ENCODE measurements at places on chromosomes 2 and 18.

DNA sequence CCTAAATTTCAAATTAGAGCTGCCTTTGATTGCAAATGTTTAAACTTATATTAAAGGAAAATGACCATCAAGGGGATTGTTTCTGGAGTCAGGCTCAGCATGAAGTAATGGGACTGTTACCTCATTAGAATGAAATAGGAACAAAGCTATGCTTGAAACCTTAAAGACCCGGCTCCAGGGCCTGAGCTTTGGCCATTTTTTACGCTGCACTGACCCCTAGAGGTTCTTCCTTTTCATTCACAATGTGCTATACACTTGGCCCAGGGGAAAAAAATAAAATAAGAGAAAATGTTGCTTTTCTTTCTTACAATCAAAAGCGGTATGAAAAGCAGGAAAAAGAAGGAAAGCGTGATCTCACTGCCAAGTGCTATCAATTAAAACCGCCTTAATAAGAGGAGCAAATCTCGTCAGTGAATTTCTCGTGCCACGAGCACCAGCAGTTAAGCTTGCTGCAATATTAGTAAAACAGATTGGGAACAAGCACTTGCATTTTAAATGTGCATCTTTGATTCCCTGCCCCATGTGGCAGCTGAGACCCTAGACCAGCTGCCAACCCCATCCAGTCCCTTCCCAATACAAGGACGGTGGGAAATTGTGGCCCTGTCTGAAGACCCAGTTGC lies 96.6 kb downstream of the MBD2 start:
- DNase-seq = peak; percentile 23

- no peak for DNase-seq
Observed at GRCh38 chr2:15923597-15923996, 16.8 kb upstream of the MYCN start.

DNA sequence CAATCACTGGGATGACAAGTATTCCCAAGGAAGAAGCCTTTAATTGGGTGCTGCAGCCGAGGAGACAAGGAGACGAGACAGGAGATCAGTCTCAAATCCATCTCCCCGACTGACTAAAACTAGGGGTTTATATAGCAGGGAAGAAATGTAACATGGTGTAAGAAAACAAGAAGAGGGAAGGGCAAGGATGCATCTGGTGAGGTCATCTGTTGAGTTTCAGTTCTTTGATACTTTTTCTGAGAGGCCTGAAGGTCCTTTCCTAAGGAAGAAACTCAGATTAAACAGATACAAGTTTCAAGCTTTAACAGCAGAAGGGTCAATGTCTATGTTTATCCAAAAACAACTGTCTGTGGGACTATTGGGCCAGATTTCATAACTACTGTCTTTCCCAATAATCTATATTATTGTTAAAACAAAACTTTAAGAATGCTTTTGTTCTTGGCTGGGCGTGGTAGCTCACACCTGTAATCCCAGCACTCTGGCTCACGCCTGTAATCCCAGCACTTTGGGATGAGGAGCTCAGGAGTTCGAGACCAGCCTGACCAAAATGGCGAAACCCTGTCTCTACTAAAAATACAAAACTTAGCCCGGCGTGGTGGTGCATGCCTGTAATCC lies 2.5 kb upstream of the PDCL3 start:
- DNase-seq = no peak

GRCh38 chr18:27585602-27586173 lies 400.6 kb upstream of the CHST9 start:
- DNase-seq = no peak

DNA sequence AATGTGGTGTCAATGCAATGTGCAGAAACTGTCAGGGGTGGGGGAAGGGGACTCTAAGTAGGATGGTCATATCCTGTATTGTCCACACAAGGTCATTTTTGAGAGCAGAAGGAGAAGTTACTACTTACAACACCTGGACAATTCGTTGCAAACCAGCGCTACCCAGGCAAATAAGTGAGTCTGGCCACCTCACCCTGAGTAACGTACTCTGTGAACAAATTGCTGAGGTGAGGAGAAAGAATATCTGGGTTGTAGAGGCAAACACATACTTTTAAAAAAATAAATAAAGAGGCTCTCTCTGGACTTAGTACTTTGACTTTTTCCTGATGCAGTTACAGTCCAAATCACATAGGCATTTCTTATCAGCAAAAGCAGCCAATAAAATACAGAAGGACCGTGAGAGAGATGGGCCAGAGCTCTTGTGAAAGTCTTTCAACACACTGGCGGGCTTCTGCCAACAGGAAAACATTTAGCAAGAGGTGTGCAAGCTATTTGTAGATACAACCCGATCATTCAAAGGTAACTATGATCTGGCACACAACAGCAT lies 268.2 kb upstream of the ID2 start:
- no peak for DNase-seq

DNA sequence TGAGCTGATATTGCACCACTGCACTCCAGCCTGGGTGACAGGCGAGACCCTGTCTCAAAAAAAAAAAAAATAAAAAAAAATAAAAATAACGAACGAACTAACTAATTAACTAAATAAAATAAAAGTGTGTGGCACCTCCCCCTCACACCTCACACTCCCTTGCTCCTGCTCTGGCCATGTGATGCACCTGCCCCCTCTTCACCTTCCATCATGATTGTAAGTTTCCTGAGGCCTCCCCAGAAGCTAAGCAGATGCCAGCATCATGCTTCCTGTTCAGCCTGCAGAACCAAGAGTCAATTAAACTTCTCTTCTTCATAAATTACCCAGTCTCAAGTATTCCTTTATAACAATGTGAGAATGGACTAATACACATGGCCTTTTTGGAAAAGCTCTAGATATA lies 232.1 kb downstream of the TGIF1 start:
- DNase-seq = no peak

DNA sequence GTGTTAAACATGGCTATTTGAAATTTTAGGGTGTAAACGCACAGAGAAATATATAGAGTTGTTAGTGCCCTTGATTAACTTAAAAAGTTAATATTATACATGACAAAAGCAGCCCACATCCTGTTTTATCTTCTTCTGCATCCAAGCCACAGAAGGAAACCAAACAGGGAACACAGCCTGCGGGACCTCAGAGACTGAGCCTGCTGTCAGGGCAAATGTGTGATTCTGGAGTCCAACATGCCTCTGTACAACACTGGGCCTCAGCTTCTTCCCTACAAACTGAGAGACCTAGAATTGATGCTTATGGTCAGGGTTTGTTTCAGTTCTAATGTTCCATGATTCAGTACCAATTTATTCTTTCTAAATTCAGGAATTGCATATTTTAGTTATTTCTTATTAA lies 404.7 kb downstream of the FBXO15 start:
- no peak for DNase-seq

DNA sequence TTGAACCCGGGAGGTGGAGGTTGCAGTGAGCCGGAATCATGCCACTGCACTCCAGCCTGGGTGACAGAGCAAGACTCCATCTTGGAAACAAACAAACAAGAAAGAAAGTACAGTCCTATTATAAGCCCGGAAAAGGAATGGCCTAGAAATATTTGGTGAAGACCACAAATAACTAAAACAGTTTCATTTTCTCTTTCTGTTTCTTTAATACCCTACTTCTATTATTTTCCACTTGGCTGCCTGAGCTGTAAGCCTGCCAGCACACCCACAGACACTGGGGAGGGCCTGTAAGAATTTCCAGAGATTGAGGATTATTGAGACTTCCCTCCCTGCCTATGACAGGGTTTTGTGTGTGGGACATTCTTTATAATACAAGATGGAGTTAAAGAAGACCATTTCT lies 188.0 kb upstream of the DCC start:
- no peak for DNase-seq

- no peak for DNase-seq
Observed at GRCh38 chr2:9231291-9232165, 24.9 kb downstream of the ASAP2 start.

DNA sequence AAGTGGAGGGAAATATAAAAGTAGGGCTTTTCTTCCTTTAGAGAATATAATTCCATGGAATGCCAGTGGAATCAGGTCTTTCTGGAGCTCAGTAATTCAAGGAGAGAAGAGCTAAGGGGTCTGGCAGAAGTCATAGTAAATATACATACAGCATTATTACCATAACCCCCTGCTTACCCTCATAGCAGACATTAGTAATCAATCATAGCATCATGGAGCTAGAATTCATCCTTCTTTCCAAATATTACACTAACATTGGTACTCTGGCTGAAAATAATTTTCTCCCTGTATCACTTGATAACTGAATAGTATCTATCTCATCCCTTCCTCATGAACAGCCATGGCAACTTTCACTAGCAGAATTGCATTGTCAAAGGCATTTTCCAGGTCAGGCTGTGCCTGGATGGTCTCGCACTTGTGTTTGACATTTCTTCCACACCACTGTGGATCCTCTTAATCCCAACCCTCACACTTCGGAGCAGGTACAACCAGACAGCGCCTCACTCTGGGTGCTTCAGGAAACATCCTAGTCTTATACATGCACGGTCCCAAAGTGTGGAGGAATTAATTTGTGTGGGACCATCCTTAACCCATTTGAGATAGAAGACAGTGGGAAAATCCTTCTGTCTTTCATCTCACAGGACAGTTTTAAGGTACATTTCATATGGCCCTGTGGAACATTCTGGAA lies 84.2 kb upstream of the SEC11C start:
- DNase-seq = no peak

GRCh38 chr18:5972298-5972697 lies 77.0 kb upstream of the TMEM200C start:
- no peak for DNase-seq

DNA sequence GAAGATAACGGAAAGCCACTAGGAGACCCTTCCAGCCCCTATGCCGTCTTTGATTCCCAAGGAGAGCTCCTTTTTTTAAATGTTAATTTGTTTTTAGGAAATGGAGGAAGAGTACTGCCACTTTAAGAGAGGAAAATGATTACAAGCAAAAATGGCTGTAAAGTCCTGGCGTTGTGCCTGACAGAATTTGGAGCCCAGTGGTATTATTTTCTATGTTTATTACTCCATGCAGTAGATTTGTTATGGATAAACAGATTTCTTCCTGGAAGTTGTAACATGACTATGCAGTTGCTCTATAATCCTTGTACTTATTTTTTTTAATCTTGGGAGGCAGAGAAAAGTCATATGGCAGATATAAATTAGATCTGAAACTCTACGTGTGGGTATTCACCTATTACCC lies 141.3 kb downstream of the GBX2 start:
- no peak for DNase-seq

DNA sequence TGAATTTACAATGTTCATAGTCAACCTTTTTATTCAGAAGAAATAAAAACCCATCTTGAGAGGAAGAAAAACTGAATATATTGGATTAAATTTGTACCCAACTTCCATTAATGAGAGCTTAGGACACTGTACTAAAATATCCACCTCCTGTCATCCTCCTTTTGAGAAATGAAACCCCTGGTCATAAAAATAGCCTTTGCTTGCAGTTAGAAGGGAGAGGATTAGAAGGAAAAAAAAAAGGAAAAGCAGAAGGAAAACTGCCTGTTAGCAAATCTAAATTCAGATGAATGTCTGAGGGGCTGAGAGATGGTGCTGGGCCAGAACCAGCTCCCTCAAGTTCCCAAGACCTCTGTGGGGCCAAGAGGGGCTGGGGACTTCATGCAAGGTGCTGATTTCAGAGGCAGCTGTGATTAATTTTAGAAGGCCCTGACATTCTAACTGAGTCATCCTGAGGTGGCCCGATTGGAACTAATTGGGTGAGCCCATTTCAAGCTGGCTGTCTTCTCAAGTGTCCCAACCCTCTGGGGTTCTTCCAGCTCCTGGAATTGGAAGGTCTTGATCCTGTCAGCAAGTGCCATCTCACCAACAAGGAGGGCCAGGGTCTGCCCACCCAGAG lies 38.4 kb upstream of the BIN1 start:
- DNase-seq = no peak

DNA sequence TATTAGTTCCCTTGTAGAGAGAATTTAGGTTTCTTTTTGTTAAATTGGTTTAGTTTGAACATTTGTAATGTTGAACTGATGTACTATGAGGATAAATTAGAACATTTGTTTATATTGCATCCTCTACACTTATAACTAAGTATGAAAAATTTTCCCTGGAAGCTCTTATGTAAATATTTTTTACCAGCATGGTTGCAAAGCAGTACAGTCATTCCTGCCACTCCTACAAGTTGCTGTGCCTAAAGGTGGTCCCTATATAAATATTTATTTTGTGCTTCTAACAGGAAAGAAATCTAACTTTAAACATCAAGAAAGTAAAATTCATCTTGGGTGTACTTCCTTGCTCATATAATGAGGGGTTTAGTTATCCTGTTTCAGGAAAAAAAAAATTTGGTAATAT lies 14.2 kb downstream of the TWSG1 start:
- no peak for DNase-seq

GRCh38 chr18:49811151-49811938 lies 2.0 kb downstream of the ACAA2 start:
- DNase-seq = no peak

DNA sequence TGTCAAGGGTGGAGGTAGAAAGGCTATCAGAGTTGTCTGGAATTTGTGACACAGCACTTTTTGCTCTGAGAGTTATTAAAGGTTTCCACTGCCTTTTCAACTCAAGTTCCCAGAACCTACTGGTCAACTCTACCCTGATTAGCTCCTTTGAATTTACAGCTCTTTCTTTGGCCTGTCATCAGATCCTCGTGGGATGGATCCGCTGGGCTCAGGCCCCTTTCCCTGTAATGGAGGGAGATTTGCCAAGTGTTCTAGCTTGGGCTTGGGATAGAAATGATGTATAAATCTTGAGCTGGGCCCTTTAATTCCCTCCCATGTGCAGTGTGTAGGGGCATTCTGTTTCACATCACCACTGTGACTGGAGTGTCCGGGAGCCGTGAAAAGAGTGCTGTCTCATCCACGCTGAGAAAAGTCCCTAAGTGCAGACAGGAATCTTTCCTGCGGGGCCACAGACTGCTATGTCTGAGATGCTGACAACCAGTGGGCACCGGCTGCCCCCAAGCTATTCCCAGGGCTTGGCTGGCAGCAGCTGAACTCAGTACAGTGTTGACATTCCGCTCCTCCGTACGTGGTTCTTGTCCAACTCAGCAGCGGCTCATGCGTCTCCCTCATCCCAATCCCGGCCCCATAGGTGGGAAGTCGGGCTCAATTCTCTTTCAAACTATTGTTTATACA lies 46.9 kb upstream of the ARHGAP28 start:
- DNase-seq = no peak

GRCh38 chr18:12645751-12646203 lies 12.1 kb downstream of the SPIRE1 start:
- DNase-seq = no peak

- no peak for DNase-seq
Observed at GRCh38 chr2:222311319-222311977, 12.7 kb upstream of the PAX3 start.

GRCh38 chr2:40279001-40279400 lies 172.9 kb downstream of the SLC8A1 start:
- no peak for DNase-seq

- no peak for DNase-seq
Observed at GRCh38 chr2:168054657-168055056, 192.7 kb downstream of the STK39 start.

DNA sequence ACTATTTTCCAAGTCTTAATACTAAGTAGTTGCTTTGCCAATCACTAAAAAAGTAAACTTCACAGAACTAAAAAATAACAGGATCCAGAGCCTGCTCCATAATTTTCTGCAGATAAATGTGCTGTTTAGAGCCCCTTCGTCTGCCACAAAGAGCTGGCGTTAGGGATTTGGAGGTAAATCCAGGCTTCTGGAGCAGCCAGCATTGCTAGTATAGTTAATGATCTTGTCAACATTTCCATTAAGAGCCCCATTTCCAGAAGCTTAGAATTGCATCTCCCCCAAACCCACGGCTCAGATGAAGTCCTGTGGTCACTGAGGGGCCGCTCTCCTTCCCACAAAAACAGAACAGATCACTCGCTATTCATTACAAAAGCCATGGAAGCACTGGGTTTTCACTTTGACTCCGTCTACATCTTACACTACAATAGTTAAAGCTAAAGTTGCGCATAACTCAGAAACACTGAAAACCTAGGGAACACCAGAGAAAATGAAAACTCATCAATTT lies 41.9 kb downstream of the ZNF516 start:
- no peak for DNase-seq

All from C1 segment of cervical spinal cord (tissue), 14 donors.